Mesenchymal stem cell (in vitro differentiated cells and primary cell): ENCODE measurements at places on chromosomes 4 and X.

- no peak for DNase-seq
- H3K4me3 ChIP-seq = no peak overlapping the region
- H3K27me3 ChIP-seq = no peaks in the 10 kb centered on the region
Measured at GRCh38 chr4:2406920-2407319, 11.5 kb downstream of the ZFYVE28 start.

GRCh38 chr4:78361621-78362120 is 189.9 kb upstream of the ANXA3 start:
- DNase-seq = no peak
- peaks cover 4% of the 10 kb centered on the region for H3K4me1 ChIP-seq
- H3K4me3 ChIP-seq = no peak overlapping the region
- no peak overlapping the region for H3K27ac ChIP-seq
- no peaks in the 10 kb centered on the region for H3K27me3 ChIP-seq
- H3K36me3 ChIP-seq = peaks cover 4% of the 10 kb centered on the region

- no peaks in the 10 kb centered on the region for H3K4me1 ChIP-seq
- no peaks in the 10 kb centered on the region for H3K36me3 ChIP-seq
- H3K27ac ChIP-seq = no peak overlapping the region
- H3K4me3 ChIP-seq = peak overlapping the region; percentile 75
Measured at GRCh38 chrX:131762802-131763234, 218.9 kb downstream of the OR13H1 start.

DNA sequence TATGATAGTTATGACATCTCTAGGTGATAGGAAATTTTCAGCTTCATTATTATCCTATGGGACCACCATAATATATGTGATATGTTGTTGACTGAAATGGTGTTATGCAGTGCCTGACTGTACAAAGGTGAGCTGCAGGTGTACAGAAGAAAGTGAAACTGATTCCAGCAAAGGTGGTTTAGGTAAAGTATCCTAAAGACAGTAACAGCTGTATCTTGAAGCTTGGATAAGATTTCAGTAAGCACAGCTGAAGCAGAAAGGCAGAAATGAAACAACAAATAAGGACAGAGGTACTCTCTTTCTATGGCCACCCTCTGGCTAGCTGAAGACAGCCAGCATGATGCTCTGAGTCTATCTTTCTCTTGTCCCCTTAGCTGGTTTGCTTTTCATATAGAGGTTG is 30.0 kb upstream of the PGK1 start:
- H3K27ac ChIP-seq = no peak overlapping the region
- no peak overlapping the region for H3K4me3 ChIP-seq
- H3K36me3 ChIP-seq = no peaks in the 10 kb centered on the region

DNA sequence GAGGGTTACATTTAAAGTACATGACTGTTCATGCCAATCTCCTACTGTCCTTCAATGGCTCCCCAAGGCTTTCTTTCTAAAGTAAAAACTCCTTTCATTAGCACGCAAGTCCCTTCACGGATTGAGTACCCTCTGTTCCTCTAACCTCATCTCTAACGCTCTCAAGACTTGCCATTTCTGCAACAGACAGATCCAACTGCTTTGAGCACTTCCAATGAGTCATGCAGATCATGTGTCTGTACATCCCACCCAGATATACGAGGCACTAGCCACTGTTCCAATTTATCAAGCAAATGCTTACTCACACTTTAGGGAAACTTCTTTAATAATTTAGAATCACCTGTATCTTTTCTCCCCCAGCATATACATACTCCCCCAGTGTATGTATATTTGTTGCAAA is 332.5 kb upstream of the ZFP42 start:
- H3K36me3 ChIP-seq = no peaks in the 10 kb centered on the region
- no peaks in the 10 kb centered on the region for H3K27me3 ChIP-seq
- H3K27ac ChIP-seq = no peak overlapping the region

DNA sequence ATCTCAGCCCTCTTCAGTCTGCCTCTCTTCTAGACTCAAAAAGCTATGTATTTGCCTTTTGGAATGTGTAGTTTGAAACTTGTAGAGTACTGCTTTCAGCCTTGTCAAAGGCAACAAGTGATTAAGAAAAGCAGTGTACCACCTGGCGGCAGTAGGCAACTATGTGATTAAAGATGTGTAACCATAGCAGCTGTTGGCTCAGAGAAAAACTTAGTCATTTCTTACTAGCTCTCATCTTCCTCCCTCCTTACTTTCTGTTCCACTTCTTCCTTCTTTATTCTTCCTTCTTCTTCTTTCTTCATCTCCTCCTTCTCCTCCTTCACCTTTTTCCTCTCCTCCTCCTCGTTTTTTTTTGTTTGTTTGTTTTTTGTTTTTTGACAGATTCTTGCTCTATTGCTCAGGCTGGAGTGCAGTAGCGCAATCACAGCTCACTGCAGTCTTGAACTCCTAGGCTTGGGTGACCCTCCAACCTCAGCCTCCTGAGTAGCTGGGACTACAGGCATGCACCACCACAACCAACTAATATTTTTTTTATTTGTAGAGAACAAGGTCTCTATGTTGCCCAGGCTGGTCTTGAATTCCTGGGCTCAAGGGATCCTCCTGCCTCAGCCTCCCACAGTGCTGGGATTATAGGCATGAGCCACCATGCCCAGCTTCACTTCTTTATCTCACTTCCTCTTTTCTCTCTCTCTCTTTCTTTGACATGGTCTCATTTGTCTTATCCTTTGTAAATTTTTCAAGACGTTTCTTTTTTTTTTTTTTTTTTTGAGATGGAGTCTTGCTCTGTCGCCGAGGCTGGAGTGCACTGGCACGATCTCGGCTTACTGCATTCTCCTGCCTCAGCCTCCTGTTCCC is 32.6 kb downstream of the ABHD18 start:
- H3K36me3 ChIP-seq = no peaks in the 10 kb centered on the region
- no peaks in the 10 kb centered on the region for H3K4me1 ChIP-seq
- H3K27ac ChIP-seq = no peak overlapping the region
- no peak overlapping the region for H3K4me3 ChIP-seq
- peak; percentile 46 for DNase-seq

DNA sequence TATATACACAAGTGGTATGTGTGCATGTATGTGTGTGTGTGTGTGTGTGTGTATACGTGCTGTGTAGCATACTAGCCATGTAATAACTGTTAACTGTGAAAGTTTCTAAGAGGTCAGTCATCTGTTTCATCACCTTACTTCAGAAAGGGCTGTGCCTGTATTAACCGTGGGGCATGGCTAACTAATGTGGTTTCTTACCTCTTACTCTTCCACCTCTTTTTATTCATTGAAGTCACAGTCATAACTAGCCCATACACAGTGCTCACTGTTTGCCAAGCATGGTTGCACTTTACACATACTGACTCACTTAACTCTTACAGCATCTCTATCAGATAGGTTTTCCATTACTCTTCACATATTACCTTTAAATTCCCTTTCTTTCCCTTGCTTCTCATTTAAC is 23.7 kb upstream of the LRAT start:
- peaks cover 6% of the 10 kb centered on the region for H3K4me1 ChIP-seq
- H3K27me3 ChIP-seq = no peaks in the 10 kb centered on the region
- no peak overlapping the region for H3K4me3 ChIP-seq
- no peak overlapping the region for H3K27ac ChIP-seq
- H3K36me3 ChIP-seq = no peaks in the 10 kb centered on the region
- no peak for DNase-seq

DNA sequence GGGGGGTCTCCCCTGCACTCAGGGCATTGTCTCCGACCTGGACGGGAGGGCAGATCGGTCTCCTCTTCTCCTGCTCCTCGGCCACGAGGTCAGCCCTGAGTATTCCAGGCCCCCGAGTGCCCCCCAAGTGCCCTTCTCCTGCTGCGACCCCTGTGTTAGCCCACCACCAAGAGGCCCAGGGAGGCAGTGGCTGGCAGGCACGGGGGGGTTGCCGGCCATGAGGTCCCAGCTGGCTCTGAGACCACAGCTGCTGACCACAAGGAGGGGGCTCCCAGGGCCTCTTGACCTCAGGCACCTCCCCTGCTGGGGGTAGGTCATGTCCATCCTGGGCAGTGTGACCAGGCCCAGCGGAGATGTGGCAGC is 186.1 kb upstream of the PSAPL1 start:
- H3K4me3 ChIP-seq = no peak overlapping the region
- H3K4me1 ChIP-seq = peaks cover 8% of the 10 kb centered on the region

- DNase-seq = peak; percentile 37
- no peaks in the 10 kb centered on the region for H3K36me3 ChIP-seq
- H3K4me3 ChIP-seq = no peak overlapping the region
- H3K27me3 ChIP-seq = no peaks in the 10 kb centered on the region
- no peaks in the 10 kb centered on the region for H3K4me1 ChIP-seq
- no peak overlapping the region for H3K27ac ChIP-seq
Measured at GRCh38 chr4:152382057-152382785, 153.7 kb downstream of the FBXW7 start.

- no peaks in the 10 kb centered on the region for H3K27me3 ChIP-seq
- no peak overlapping the region for H3K27ac ChIP-seq
- no peak for DNase-seq
- H3K4me1 ChIP-seq = no peaks in the 10 kb centered on the region
- no peak overlapping the region for H3K4me3 ChIP-seq
- no peaks in the 10 kb centered on the region for H3K36me3 ChIP-seq
Measured at GRCh38 chrX:37922928-37923327, 75.6 kb upstream of the DYNLT3 start.

GRCh38 chrX:73647212-73647611 is 84.2 kb downstream of the CHIC1 start:
- H3K4me3 ChIP-seq = no peak overlapping the region
- no peak for DNase-seq
- peaks cover 10% of the 10 kb centered on the region for H3K36me3 ChIP-seq
- no peak overlapping the region for H3K27ac ChIP-seq
- H3K4me1 ChIP-seq = no peaks in the 10 kb centered on the region
- no peaks in the 10 kb centered on the region for H3K27me3 ChIP-seq

DNA sequence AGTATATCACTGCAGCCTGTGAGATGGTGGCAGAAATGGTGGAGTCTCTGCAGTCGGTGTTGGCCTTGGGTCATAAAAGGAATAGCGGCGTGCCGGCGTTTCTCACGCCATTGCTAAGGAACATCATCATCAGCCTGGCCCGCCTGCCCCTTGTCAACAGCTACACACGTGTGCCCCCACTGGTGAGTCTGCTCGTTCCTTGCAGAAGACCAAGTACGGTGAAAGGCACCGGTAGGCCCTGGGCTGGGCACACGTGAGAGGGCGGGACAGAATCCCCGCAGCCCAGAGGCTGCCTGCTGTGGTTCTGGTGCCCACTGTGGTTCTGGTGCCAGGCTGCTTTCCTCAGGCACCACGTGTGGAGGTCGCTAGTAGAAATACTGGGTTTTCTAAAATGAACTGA is 31.2 kb upstream of the MSANTD1 start:
- peaks cover 69% of the 10 kb centered on the region for H3K36me3 ChIP-seq
- DNase-seq = no peak
- no peaks in the 10 kb centered on the region for H3K27me3 ChIP-seq
- H3K4me3 ChIP-seq = no peak overlapping the region
- no peaks in the 10 kb centered on the region for H3K4me1 ChIP-seq
- H3K27ac ChIP-seq = no peak overlapping the region
